ENCODE measurements at places on chromosomes 7 and 10.
A peak's percentile ranks its signal among the peaks of the same experiment; 100 is the strongest.

DNA sequence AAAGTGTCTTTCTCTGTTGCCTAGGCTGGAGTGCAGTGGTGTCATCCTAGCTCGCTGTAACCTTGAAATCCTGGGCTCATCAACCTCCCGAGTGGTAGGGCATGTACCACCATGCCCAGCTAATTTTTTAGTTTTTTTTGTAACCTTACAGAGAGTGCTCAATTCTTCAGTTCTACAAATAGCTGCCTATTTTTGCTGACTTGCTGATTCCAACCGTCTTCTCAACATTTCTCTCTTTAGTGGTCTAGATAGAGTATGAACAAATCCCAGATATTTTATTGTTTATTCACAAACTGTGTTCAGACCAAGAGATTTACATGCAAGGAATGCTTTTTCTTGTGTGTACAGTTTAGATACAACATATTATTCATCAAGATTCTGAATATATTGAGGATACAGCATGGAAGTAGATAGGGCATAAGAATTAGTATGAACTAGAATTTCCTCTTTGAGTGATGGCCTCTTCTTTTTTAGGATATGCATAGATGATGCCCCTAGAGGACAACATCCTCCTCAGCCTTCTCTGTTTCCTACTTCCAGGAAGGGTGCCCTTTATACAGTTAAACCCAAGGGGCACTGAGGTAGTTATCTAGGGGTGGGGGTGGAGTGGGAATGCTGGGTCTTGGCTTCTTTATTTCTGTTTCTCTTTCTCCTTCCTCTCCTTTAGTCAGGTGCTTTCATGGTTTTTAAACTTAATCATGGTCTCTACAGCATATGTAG is 26.0 kb downstream of the PRPF18 start:
- peaks cover 10% of the 10 kb centered on the region for H3K4me1 ChIP-seq
- no peak overlapping the region for H3K27ac ChIP-seq
- H3K27me3 ChIP-seq, result no peaks in the 10 kb centered on the region
- H3K36me3 ChIP-seq, result peaks cover 58% of the 10 kb centered on the region

- H3K4me1 ChIP-seq, result peaks cover 18% of the 10 kb centered on the region
- DNase-seq, result no peak
- H3K27me3 ChIP-seq, result no peaks in the 10 kb centered on the region
- H3K4me3 ChIP-seq, result no peak overlapping the region
These were observed 7.8 kb upstream of the SCD start for GRCh38 chr10:100339236-100339635.

DNA sequence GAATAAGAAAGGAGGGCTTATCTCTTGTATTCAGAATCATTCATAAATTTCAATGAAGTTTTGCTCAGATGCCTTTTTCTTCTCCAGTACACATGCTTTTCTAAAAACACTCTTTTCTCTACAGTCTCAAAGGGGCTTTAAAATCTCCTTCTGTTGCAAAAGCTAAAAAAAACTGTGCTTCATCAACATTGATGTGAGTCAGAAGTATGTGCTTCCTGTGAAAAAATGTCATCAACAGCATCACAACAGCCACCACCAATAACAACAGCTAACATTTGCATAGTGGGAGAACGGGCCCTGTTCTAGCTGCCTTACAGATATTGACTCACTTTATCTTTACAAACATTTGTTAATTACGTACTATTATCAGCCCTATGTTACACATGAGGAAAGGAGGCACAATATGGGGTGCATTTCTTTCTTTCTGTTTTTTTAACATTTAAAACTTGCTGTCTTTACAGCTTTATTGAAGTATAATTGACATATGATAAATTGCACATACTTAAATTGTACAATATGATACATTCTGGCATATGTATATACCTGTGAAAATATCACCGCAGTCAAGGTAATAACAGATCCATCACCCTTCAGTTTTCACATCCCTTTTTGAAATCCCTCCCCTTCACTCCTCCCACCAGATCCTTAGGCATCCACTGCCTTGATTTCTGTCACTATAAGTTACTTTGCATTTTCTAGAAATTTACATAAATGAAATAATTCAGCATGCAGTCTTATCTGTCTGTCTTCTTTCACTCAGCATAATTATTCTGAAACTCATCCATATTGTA is 1605.4 kb upstream of the LRRTM3 start:
- H3K27ac ChIP-seq, result no peak overlapping the region
- H3K4me3 ChIP-seq, result no peak overlapping the region
- H3K27me3 ChIP-seq, result no peaks in the 10 kb centered on the region
- no peaks in the 10 kb centered on the region for H3K36me3 ChIP-seq
- no peak for DNase-seq

GRCh38 chr7:25391961-25392587 is 163.8 kb upstream of the NPVF start:
- no peak overlapping the region for H3K27ac ChIP-seq
- no peak overlapping the region for H3K4me3 ChIP-seq
- no peak for DNase-seq
- H3K36me3 ChIP-seq, result no peaks in the 10 kb centered on the region
- peaks cover 16% of the 10 kb centered on the region for H3K4me1 ChIP-seq

DNA sequence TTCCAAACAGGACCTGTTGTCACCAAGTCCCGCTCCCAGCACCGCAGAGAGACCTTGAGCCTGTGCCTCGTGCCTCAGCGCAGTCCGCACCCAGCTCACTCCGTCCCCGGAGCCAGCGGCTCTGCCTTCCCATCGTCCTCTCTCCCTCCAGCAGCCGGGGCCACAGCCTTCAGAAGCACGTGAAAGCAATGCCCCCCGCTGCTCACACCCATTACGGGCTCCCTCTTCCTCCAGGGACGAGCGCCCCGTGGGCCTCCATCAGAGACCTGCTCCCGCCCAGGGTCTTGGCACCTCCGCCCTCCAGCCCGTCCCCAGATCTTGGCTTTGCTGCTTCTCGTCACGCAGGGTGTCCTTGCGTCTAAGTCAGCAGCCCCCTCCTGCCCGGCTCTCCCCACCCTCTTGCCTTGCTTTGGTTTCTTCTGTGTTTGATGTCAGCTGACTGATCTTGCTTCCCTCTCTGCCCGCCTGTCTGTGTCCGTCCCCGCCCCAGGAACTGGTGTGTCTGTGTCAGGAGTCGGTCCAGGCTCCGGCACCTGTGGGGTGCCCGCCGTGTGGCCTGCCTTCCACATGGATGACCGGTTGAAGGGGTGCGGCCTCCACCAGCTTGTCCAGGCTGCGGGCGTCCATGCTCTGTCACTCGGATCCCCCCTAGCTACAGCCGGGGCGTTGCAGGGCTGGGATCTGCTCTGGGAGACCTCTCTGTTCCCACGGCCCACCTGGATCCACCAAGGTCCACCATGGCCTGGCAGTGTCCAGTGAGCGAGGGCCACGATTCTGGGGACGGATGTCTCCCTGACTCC is 61.9 kb downstream of the FOXL3 start:
- no peak for DNase-seq
- H3K4me1 ChIP-seq, result no peaks in the 10 kb centered on the region
- H3K27me3 ChIP-seq, result no peaks in the 10 kb centered on the region

GRCh38 chr7:156703773-156704482 is 63.4 kb downstream of the RNF32 start:
- no peaks in the 10 kb centered on the region for H3K27me3 ChIP-seq
- H3K4me3 ChIP-seq, result no peak overlapping the region
- no peak overlapping the region for H3K27ac ChIP-seq

GRCh38 chr7:152910545-152911225 is 151.1 kb downstream of the ACTR3B start:
- H3K27me3 ChIP-seq, result no peaks in the 10 kb centered on the region
- no peak overlapping the region for H3K27ac ChIP-seq
- DNase-seq, result no peak

DNA sequence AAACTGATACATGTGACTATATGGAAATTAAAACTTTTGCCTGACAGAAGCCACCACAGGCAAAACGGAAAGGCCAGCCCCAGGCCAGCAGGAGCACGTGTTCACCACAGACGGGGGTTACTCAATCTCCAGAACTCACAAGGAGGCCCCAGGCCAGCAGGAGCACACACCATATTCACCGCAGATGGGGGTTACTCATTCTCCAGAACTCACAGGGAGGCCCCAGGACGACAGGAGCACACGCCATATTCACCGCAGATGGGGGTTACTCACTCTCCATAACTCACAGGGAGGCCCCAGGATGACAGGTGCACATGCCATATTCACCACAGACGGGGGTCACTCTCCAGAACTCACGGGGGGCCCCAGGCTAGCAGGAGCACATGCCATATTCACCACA is 61.5 kb downstream of the NKX6-2 start:
- H3K27ac ChIP-seq, result no peak overlapping the region
- no peak for DNase-seq
- H3K36me3 ChIP-seq, result peaks cover 11% of the 10 kb centered on the region
- H3K27me3 ChIP-seq, result no peaks in the 10 kb centered on the region
- H3K4me3 ChIP-seq, result no peak overlapping the region

DNA sequence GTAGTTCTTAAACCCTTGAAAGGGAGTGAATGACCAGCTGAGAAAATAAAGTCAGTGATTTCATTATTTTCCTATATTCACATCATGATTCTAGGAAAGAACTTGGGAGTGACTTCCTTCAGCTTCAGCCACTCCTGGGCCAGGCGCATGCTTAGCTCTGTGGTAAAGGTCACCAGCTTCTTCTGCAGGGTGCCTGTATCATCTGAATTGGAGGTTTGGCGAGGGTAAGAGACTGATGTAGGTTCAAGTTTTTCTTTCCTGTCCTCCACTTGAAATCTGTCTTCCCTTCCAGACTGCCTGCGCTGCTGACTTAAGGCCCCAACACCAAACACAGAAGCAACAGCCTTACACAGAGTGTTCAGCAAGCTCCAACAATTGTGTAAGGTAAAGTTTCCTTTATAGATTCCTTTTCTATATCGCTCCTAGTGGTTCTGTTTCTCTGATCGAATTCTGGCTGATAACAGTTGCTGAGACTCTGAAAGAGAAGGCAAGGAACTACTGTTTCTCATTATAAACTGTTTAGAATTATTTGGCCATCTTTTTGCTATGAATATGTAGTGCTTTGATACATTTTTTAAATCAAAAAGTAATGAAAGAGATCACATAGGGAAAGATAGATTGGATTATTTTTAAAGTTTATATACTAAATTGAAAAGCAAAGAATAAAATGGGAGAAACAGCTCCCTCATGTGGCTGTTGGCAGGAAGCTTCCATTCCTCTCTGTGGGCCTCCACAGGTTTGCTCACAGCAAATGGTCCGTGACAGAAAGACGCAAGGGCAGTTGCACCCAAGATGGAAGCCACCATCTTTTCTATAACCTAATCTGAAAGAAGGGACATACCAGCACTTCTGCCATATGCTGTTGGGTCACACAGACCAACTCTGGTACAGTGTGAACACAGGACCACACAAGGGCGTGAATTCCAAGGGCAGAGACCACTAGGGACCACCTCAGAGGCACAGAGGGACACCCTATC is 14.0 kb downstream of the GATAD1 start:
- H3K4me3 ChIP-seq, result no peak overlapping the region
- H3K4me1 ChIP-seq, result no peaks in the 10 kb centered on the region
- H3K27me3 ChIP-seq, result no peaks in the 10 kb centered on the region
- H3K36me3 ChIP-seq, result peaks cover 19% of the 10 kb centered on the region
- peak; percentile 18 for DNase-seq
- H3K27ac ChIP-seq, result no peak overlapping the region

DNA sequence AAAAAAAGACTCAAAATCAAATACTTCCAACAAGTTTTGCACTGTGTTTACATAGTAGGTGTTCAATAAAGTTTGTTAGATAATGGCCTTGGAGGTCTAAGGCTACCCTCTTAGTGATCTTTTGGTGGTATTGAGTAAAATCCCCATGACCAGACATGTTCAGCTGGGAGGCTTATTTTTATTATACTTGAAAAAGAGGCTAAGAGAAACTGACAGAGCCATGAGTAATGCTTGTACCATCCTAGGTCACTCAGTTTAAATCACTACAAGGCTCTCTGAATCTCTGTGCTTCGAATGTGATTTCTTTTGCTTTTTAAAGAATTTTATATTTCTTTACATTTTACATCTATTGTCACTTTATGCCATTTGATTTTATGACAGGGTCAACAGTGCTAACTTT is 90.5 kb downstream of the TWIST1 start:
- H3K27ac ChIP-seq, result no peak overlapping the region
- no peaks in the 10 kb centered on the region for H3K4me1 ChIP-seq
- no peaks in the 10 kb centered on the region for H3K27me3 ChIP-seq

DNA sequence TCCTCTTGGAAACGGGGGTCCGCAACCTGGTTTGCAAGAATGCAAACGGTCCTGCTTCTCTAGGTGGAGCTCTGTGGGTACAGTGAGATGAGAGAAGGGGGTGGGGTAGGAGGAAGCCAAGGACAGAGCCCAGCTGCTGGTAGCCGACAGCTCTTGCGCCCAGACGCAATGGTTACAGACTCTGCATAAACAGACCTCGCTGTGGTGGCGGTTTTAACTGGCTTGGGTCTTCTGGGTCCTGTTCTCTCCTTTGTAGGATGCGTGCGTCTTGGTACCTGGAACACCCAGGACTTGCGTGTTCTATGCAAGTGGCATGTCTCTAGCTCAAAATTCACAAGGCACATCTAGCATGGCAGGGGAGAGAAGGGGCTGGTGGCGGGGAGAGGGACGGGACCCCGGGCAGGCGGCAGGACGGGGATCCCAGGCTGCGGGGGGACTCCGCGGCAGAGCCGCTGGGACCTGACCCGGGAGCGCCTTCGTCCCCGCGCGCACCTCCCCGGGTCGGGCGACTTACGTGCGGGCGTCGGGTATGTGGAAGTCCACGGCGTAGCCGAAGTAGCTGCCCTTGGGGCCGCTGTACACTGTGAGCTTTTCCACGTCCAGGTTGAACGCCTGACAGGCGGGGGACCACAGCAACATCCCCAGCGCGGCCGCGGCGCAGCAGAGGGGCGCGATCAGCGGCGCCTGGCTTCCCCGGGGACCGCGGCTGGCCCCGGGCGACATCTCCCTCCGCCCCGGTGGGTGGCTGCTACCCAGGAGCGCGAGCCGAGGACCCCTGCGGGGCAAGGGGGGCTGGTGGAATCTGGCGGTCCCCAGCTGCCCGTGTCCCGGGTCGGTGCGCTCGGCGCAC is 448 bp downstream of the ITGA8 start:
- DNase-seq, result peak; percentile 24
- no peak overlapping the region for H3K27ac ChIP-seq
- peaks cover 5% of the 10 kb centered on the region for H3K4me1 ChIP-seq
- H3K4me3 ChIP-seq, result peak overlapping the region; percentile 79
- H3K27me3 ChIP-seq, result peaks cover 21% of the 10 kb centered on the region

- no peak for DNase-seq
- no peaks in the 10 kb centered on the region for H3K36me3 ChIP-seq
- H3K4me3 ChIP-seq, result no peak overlapping the region
- peaks cover 5% of the 10 kb centered on the region for H3K4me1 ChIP-seq
These were observed 123.8 kb downstream of the DIP2C start for GRCh38 chr10:565676-566075.

DNA sequence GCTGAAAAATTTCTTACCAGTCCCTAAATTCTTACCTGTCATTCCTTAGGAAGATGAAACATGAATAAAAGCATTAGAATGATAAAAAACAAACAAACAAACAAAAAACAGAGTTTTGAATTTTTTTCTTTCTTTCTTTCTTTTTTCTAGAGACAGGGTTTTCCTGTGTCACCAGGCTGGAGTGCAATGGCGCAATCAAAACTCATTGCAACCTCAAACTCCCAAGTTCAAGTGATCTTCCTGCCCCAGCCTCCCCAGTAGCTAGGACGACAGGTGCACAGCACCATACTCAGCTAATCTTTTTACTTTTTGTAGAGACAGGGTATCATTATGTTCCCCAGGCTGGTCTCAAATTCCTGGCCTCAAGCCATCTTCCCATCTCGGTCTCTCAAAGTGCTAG is 26.5 kb downstream of the NT5C2 start:
- DNase-seq, result no peak
- no peak overlapping the region for H3K4me3 ChIP-seq
- no peaks in the 10 kb centered on the region for H3K27me3 ChIP-seq
- peaks cover 6% of the 10 kb centered on the region for H3K36me3 ChIP-seq
- H3K4me1 ChIP-seq, result no peaks in the 10 kb centered on the region

All from neuronal stem cell (in vitro differentiated cells).